ENCODE measurements at places on chromosomes 6 and 20.

- DNase-seq: no peak
Observed at GRCh38 chr6:148166339-148166968, 176.2 kb upstream of the SASH1 start.

DNA sequence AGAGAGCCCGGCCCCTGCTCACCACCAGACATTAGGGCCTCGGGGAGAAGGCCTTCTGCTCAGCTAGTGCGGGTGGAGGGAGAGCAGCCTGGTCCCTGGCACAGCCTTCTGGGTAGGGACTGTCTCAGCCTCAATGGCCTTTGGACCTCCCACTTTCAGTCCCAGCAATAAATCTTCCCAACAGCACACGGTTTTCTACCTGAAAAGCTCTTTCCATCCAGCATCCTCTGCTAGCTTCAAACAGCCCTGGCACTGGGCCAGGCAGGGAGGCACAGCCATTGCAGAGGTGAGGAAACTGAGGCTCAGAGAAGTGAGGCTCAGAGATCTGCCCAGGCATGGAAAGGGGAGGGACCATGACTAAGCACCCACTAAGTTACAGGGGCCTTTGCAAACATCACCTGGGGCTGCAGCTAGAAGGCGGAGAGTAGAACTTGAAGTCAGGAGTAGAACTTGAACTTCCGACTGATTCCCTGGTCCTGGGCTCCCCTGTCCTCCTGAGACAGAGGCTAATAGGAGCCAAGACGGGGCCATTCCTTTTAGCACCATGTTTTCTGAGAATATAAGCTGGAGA lies 43.9 kb upstream of the NOL4L start:
- no peak for DNase-seq

DNA sequence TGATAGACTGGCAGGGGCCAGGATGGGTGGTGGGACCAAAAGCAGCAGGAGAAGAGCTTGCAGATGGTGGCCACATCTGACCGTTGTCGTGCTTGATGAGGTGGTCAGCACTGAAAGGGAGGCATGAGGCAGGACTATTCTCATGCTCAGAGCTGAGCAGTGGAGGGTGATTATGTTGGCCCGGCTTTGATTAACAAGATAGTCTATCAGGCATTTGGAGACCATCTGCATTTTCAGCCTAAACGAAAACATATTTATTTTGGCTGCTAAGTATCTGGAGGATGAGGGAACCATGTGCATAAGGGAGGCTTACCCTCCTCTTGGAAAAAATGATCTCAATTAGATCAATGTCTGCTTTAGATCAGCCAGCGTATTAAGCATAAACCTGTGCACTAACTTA lies 141.6 kb upstream of the KCNK16 start:
- no peak for DNase-seq

GRCh38 chr20:1959156-1959555 lies 34.7 kb downstream of the PDYN start:
- DNase-seq: no peak

GRCh38 chr6:44332585-44332984 lies 9.9 kb upstream of the SPATS1 start:
- no peak for DNase-seq

- DNase-seq: no peak
Observed at GRCh38 chr6:167952512-167952859, 45.0 kb upstream of the KIF25 start.

- no peak for DNase-seq
Observed at GRCh38 chr6:157135691-157136090, 187.6 kb downstream of the TMEM242 start.

DNA sequence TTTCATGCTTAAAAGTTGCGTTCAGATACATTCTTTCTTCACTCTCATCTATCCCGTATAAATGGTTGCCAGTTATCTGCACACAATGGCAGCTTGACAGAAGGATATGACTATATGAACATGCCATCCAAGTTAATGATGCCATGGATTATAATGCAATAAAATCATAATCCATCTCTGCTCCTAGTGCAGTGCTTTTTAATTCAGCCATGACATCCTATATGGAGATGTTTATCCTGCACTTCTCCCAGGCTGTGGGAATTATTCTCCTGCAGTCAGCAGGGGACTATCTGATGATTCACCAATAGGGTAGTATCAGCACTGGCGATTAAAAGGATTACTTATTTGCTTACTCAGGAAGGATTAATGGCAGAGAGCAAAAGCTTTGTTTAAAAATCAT lies 273.8 kb downstream of the SAMD5 start:
- DNase-seq: no peak

- no peak for DNase-seq
Observed at GRCh38 chr6:6788394-6789032, 200.0 kb downstream of the LY86 start.

DNA sequence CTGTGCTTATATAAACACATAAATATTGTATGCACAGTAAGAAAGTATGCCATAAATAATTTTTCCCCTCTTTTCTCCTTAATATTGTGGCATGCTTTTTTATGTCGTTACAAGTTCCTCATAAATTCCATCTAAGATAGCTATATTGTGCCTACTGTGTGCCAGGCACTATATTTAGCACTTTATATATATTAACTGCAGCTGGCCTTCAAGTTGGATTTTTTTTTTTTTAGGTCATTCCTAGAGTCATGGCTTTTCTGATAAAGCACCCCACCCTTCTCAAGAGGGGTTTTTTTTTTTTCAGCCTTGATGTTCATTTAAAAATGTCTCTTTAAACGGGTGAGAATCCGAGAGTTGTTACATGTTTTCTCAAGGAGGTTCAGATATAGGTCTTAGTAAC lies 42.8 kb upstream of the RNF8 start:
- no peak for DNase-seq

DNA sequence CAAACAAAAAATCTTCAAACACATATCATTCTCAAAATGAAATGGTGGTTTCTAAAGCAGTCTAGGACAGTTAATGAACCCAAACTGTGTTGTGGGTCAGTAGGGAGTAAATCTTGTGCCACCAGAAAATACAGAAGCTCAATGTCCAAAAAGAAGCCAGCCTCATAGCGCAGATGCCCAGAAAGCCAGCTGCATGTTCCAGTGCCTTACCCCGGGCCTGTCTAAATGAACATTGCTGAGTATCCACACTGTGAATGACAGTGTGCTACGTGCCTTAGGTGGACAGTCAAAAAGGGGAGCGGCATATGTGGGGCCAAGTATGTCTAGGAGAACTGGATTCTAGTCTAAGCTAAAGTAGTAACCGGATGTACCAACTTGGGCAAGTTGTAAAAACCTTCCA lies 10.9 kb downstream of the FYN start:
- DNase-seq: no peak

GRCh38 chr6:124022641-124023040 lies 219.0 kb downstream of the NKAIN2 start:
- no peak for DNase-seq

DNA sequence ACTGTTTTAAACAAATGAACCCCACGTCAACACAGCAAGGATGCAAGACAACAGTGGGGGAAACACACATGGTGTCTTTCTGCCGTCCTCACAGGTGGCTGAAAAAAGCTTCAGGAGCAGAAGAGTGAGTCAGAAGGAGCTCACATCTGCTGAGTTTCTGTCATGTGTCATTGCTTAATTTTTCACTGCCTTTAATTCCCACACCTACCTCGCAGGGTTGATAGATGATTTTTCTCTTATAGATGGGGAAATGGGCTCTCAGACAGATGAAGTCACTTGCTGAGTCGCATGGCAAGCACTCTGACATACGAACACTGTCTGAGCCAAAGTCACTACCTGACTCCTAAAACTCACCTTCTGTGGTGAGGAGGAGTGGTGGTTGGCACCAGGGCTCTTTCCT lies 28.3 kb upstream of the CARMIL1 start:
- DNase-seq: peak; percentile 28

DNA sequence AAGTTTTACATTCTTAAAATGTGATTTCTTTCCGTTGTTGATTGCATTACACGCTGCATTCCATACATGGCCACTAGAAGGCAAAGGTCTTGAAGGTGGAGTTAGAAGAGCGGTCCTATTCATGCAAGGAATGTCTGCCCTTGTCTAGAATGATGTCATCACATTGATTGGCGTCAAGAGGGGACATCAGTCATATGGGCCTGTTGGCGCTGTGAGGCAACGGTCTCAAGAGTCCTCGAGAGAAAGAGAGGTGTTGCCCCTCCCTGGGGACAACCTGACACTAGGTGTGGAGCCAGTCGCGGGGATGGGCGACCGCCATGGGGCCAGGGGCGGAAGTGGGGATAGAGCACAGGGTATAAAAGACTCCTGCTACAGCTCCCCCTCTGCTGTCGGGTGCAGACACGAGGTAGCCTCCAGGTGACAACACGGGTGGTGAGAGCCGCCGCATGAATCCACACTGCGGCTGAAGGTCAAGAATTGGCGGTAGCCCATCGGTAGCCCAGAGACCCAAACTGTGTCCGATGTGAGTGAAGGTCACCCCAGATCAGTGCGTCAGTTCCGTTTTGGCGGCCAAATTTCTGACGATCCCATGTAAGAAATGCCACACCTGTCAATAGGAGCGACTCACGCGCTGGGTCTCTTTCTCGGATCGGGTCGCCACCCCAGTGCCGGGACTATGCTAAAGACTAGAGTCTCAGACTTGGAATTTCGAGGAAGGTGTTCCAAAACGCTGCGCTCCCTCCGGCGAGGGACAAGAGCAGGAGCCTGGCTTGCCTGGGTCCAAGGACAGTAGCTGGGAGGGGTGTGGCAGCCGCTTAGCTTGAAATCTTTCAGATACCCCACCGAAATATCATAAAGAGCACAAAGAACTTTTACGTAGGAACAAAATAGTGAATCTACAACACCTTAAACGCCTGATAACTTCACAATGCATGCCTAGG lies 93.2 kb upstream of the ZNF184 start:
- DNase-seq: no peak

All from stimulated activated naive CD8-positive, alpha-beta T cell treated with anti-CD3 and anti-CD28 coated beads, Interleukin-15, amount 100 ng/mL, for 72 hours (primary cell).